ENCODE measurements at places on chromosomes 2 and 18.

DNA sequence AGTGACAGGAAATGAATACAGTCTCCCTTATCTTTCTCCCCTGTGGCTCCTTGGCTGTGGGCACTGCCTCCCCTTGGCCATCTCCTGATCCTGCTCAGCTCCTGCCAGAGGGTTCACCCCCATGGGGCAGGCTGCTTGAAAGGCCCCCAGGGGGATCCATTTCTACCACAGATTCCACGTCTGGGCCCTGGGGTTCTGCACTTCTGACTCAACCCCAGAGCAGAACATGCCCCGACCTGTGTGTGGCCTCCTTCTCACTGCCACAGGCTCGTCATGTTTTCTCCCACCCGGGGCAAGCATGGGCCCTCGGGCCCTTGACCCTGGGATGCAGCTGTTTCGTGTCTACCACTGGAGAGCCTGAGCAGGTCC is 122.2 kb downstream of the ACKR3 start:
- no peak for DNase-seq

DNA sequence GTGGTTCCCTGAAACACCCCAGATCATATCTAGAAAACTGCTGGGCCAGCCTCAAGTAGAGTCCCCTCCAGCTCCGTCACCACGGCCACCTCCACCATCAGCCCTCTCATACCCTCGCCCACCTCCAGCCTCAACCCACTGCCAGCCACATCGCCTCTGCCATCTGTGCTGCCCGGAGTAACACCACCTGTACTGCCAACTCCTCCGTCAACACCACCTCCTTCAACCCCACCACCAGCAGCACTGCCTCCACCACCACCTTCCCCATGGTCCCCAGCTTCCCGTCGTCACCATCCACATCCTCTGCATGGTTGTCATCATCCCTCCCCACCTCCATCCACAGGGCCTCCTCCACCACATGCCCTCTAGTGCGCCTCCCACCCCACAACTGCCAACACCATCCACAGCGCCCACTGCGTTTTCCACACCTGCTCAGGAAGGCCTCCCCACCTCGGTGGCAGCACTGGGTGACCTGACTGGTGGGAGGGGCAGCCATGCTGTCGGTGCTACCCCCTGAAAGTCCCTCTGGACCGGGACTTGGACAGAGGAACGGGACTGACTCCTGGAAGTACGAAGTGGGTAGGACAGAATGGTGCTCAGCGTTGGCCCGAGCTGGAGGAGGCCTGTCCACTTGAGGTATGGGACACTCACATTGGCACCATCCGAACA is 1.6 kb downstream of the SNED1 start:
- no peak for DNase-seq

GRCh38 chr2:105925390-105925789 is 180.7 kb downstream of the NCK2 start:
- no peak for DNase-seq

DNA sequence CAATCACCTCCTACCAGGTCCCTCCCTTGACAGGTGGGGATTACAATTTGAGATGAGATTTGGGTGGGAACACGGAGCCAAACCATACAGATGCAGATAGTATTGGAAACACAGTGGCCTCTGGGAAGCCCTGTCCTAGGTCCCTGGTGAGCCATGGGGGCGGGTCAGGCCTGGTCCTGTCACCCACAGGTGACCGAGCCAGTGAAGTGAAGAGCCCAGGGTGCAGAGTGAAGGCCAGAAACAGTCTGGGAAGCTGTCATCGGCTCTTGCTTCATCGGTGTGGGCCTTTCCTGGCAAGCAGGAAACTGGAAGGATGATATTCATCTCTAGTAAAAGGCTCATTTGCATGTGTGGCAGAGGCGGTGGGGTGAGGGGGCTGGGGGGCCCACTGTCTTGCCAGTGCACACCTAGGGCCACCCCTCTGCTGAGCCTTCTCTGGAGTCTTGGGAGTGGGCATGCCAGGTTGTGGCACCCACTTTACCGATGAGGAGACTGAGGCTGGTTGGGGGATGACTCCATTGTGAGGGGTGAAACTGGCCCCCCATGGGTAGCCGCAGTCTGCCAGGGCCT is 290.6 kb downstream of the NDUFA10 start:
- no peak for DNase-seq

GRCh38 chr2:9099341-9099751 is 95.9 kb upstream of the MBOAT2 start:
- DNase-seq: peak; percentile 54

DNA sequence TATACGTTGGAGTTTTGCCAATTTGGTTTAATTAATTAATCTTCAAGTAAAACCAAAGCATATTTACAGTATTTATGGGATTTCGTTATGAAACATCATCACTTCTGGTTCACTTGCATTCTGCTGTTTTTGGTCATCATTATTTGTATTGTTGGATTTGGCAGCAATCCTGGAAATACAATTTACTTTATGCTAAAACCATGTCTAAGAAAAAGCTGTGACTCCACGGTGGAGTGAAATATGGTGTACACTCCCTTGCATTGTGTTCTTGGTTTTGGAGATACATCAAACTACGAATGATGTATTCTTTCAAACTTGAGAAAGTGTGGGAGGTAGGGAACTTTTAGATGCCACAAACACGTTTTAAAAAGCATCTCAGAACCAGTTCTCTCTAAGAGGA is 106.4 kb downstream of the CTAGE1 start:
- no peak for DNase-seq

DNA sequence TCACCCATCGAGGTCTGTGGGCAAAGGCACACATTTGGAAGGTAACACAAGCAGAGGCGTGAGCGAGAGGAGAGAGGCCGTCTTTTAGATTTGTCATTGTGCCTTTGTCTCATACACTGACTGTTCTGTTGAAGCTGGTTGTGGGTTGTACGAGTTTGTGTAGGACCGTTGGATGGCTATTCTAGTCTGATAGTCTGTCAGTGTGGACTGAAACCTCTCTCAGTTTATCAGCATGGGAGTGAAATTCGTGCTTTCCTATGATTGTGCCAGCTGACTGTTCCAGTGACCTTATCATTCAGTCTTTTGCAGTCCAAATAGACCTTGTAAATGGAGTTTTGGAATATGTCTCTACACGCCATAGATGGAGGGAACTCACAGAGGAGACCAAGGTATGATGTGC is 143.5 kb downstream of the LDLRAD4 start:
- DNase-seq: no peak

DNA sequence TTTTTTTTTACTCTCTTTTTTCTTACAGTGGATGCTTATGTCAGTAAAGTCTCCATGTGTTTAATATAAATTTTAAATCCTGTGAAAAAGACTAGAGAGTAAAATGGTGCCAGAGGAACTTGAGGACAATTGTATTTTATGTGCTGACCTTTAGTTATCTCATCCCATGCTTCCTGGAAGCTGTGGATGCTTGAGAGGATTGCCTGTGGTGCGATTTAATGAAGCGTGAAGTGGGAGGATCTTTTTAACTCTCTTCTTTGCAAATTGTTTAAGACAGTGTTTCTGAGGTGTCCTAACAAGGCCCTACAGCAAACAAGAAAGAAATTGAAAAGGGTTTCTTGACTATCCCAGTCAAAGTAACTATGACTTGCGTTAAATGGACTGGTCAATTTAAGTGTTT is 84.2 kb downstream of the DTNA start:
- DNase-seq: no peak

DNA sequence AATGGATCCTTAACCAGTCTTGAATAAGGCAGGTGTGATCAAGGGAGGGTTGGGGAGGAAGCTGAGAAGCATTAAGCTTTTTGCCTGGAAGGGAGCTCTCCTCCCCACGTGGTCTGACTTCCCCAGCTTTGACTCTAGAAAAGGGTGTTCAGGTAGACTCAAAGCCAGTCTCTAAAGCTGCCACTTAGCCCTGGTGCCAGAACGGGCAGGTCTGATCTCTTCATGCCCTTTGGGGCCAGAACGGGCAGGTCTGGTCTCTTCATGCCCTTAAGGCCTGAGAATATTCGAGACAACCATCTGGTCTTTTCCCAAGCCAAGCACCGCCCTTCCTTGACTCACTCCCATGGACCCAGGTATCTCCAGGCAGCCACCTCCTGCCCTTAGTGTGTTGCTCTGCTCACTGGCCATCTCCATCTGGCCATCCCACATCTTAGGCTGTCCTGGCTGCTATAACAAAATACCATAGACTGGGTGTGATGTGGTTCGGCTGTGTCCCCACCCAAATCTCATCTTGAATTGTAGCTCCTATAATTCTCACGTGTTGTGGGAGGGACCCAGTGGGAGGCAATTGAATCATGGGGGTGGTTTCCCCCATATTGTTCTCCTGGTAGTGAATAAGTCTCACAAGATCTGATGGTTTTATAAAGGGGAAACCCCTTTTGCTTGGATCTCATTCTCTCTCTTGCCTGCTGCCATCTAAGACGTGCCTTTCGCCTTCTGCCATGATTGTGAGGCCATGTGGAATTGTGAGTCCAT is 59.4 kb downstream of the SNORC start:
- no peak for DNase-seq

- DNase-seq: no peak
Observed at GRCh38 chr2:104853534-104854497, at the start of gene POU3F3. TSS of gene POU3F3 (plus strand) at chr2:104854115. CDS start at chr2:104855511, 1,396 bp downstream.

DNA sequence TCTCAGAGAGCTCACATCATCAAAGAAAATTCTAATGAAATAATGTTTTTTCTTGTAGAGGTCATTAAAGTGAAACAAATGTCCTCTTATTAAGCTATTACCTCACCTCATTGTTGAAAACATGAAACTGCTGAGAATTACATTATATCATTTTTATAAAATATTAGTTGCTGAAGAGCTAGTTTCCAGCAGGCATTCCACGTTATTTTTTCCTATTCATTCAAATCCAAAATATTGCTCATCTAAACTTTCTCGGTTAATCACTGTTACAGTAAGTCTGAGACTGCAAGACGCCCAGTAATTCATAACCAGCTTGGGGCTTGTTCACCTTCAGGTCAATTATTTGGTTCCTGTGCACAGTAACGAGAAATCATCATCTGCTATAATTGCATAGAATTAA is 138.5 kb upstream of the RASGRP3 start:
- no peak for DNase-seq

GRCh38 chr2:122135021-122135937 is 379.8 kb downstream of the TSN start:
- DNase-seq: no peak

GRCh38 chr2:239253701-239254436 is 147.0 kb downstream of the HDAC4 start:
- DNase-seq: no peak

GRCh38 chr2:232231554-232231953 is 147.0 kb upstream of the ALPP start:
- DNase-seq: no peak

DNA sequence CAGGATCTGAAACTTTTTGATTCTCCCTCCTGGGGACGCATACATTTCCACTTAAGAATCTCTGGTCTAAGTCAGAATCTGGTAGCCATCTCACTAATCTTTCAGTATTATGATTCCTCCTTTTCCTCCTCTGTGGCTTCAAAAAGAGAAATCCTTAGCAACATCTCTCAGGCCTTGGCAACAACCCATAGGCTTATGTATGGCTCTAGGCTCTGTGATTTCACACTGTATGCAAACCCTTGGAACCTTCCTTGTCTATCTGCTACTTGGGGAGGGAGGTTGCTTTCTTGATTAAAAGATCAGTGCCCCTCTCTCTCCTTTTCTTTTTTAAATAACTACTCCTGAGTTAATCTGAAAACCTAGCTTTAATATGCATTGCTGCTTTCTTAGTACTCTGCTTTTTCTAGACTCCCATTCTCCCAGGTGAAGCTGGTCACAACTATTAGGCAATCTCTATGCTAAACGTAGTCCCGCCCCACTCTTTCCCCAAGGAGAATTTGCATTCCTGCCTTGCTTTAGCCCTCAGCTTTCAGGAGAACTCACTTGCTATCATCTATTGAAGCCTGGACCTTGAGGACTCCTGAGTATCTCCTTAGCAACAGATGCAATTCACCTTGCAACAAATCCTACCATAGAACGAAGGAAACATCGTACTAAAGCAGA is 72.2 kb upstream of the L3MBTL4 start:
- no peak for DNase-seq

DNA sequence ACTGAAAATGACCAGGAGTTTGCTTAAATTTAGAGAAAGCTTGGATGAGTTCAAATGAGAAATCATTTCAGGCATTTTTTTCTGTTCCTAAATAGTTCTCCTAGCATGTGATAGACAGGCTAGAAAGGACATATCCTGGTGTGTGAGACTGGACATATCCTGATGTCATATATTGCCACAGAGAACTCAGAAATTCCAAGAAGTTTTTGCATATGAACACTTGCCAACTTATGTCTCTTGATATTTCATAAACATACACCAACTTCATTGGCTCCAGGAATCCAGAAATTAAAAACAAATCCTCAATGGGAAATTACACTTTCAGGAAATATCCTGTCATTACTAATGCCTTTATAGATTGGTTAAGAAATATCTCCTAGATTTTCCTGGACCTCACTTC is 2.9 kb upstream of the SERPINB4 start:
- no peak for DNase-seq

GRCh38 chr2:29040552-29040951 is 33.8 kb downstream of the PCARE start:
- DNase-seq: no peak

DNA sequence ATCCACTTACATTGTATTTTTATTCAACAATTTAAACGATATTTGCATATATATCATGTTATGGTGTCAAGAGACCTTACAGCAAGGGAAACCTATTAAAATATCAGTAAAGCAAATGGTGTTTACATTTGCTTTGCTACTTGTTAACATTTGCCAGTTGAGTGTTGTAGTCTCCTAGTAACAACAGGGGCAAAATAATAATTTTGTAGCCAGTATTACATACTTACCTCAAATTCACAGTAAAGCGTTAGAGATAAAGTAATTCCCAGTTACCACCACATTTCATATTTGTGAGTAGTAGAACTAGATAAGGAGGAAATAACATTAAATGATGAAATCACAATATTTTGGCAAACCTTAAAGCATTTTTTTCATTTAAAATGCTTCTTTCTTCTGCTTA is 71.3 kb downstream of the FASTKD2 start:
- no peak for DNase-seq

DNA sequence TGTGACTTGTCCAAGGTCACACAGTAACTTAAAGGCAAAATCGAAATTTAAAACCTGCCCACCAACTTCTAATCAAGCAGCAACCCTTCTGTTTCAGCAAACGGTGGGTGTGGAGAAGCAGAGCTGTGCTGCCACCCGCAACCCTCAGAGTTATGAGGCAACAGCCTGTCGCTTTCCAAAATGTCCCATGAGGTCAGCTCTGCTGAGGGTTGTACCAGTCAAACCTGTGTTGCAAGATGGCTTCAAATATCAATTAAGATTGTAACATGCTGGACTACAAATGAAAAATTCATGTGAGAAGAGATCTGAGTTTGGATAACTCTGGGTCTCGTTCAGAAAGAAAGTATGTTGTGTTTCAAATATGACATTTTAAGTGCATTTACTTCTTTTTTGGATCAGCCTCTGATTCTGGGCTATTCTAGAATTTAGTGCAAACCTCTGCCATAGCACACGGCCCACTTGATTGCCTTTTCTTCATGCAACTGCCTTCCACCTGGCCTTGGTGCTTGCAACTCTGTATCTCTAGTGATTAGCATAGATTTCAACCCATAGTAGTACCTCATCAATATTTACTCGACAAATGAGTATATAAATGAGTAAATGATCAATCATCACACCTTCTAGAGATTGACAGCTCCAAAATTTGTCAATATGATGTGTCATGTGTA is 69.3 kb downstream of the TIMM21 start:
- no peak for DNase-seq

GRCh38 chr2:25145803-25146202 is 22.6 kb downstream of the POMC start:
- DNase-seq: no peak

GRCh38 chr2:6523476-6523875 is 342.2 kb downstream of the CMPK2 start:
- no peak for DNase-seq

- no peak for DNase-seq
Observed at GRCh38 chr2:73892631-73893329, at the start of gene ACTG2. TSS of gene ACTG2 (plus strand) at chr2:73893008. CDS start at chr2:73901312, 8,304 bp downstream.

GRCh38 chr2:144648837-144649465 is 129.0 kb upstream of the ZEB2 start:
- no peak for DNase-seq

Data from HT1080 (cell line).